Urinary bladder (tissue), 4 donors: ENCODE measurements at places on chromosomes 2 and 18.

GRCh38 chr2:133303150-133303549, 265.1 kb downstream of the NCKAP5 start:
- no peak for DNase-seq

DNA sequence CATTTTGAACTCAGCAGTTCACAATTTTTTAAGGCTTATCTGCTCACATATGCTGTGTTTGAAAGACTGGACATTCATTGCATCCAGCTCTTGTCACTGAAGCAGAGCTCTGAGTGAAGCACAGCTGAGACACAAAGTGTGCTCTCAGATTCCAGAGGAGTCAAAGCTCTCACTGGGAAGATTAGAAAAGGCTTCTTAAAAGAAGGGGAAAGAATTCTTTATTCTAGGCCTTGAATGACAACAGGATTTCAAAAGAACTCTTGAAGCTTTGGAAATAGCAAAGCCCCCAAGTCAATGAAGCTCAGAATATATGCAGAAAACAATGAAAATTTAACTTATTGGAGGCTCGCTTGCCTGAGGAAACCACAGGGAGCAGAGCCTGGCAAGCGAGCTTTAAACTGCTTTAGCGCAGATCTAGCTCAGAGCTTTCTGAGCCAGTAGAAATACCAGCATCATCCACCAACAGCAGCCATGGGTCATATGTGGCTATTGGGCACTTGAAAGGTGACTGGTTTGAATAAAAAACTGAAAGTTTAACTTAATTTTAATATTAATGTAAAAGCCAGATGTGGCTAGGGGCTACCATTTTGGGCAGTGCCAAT, 369.7 kb downstream of the OSR1 start:
- DNase-seq = no peak

- no peak for DNase-seq
Measured at GRCh38 chr2:98296440-98296839, 49.8 kb upstream of the CNGA3 start.

GRCh38 chr2:181752301-181752700, 72.0 kb upstream of the NEUROD1 start:
- DNase-seq = no peak

GRCh38 chr2:62529758-62530157, 23.8 kb upstream of the TMEM17 start:
- no peak for DNase-seq

DNA sequence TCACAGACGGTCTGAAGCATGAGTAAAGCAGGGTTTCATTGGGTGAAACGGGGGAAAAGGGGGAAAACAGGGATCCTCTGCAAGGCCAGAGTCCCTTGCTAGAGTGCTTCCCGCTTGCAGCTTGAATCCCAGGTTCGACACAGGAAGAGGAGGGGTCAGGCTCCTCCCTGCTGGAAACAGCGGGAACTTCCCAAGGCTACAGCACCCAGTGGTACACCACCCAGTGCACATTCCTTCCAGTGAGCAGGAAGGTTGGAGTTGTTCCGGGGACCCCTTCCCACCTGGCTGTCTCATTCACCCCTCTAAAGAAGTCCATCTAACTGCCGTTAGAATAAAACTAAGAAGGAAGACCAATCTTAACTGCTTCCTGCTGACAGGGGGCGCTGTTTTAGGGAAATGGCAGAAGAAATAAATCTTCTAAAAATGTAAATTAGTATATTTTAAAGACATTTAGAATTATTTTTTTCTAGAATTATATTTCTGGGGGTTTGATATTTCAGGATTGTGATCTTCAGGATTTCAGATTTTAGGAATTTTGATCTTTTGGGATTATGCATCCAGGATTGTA, 230.9 kb downstream of the RBM43 start:
- no peak for DNase-seq

GRCh38 chr2:146506851-146507250, 1338.0 kb upstream of the ACVR2A start:
- no peak for DNase-seq

DNA sequence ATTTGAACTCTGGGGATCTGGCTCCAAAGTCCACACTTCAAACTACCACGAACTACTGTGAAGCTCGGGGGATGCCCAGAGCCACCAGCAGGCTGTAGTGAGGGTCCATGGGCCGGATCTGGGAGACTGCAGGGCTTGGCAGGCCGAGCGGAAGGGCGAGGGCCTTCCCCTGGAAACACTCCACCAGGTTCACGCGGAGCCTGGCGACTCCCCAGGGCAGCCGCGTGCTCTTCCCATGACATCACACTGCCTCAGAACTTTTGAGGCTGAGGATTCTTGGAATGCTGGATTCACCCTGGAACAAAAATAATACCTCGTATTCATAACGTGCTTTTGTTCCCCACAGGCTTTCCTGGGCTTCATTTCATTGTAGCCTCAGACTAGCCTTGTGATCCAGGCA, 201.0 kb downstream of the SMAD7 start:
- DNase-seq = no peak

DNA sequence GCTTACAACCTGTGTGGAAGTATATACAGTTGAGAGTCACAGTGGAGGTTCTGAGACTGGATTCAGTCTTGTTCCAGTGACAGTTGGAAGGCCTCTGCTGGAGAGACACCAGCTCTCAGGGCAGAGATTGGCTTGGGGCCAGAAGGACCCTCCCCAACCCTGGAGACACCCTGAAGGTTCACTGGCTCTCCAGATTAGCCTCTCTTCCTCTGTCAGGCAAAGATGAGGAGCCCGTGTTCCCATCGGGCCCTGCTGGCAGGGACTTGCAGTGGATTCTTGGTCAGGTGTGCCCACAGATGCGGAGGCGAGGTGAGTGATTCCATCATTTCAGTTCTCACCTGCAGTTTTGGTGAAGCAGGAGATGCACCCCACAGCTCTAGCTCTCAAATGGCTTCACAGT, 78.6 kb downstream of the FAM210A start:
- DNase-seq = no peak

DNA sequence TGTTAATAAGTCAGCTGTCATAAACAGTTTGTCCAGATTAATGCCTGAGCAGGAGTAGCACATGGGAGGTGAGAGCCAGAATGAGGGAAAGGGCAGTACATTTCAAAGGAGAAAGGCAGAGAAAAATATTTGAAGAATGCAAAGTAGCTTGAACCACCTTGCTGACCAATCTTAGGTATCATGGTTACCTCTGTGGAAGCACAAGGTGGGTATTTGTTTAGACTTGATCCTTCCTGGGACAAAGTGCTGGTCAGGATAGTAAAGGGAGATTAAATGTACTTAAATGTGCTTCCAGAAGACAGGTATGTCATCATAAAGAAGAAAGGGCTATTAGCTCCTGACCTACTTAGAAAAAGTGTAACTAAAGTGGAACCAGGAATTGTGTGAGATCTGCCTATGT, 105.0 kb downstream of the LRRTM1 start:
- DNase-seq = no peak

DNA sequence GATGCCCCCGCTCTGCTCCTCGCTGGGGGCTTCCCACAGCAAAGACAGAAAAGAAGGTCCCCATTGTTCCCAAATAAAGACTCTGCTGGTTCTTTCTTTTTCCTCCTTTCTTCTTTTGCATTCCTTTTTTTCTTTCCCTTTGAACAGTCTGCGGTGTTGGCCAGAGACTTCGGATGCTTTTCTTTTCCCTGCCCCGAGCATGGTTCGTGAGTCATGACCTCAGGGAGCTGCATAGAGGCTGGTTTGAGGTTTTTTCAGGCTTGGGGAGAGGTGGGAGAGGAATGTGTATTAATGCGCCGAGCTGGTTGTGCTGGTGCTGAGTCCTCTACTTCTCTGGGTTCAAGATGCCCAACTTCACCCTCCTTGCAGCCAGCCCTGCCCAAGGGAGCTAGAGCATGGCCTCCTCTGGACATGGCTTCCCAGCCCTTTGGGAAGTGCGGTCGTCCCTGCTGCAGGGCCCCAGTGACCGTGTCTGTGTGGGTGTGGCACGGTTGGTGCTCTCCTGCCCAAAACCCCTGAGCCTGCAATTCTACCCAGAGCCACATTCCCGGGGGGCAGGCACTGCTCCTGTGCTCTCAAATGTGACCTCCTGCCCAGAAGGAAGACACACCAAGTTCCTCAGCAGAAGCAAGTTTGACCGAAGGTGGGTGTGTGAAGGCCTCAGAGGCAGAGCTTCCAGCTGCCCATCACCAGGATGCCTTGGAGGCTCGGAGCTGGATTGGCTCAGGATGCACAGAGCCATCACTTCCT, 9.0 kb upstream of the ARHGEF4 start:
- DNase-seq = no peak

DNA sequence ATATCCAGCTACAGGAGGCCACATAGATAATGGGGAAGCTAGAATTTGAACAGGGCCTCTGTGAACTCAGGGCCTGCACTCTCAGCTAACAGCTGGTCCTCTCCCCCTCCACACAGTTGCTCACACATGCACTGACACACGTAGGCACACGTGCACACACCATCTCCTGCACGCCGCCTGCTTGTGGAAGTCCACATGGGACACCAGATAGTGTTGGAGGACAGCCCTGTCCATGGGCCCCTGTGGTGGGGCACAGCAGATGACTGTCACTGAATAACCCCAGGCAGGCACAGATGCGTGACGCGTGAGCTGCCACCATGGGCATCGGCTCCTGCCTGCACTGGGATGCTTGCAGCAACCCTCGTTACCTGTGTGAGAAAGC, 52.9 kb downstream of the ADI1 start:
- no peak for DNase-seq

- DNase-seq = no peak
Measured at GRCh38 chr2:146950911-146951310, 893.9 kb upstream of the ACVR2A start.

GRCh38 chr2:142849820-142850219, 27.6 kb upstream of the KYNU start:
- no peak for DNase-seq

GRCh38 chr2:60312618-60313017, 240.8 kb downstream of the BCL11A start:
- DNase-seq = no peak

DNA sequence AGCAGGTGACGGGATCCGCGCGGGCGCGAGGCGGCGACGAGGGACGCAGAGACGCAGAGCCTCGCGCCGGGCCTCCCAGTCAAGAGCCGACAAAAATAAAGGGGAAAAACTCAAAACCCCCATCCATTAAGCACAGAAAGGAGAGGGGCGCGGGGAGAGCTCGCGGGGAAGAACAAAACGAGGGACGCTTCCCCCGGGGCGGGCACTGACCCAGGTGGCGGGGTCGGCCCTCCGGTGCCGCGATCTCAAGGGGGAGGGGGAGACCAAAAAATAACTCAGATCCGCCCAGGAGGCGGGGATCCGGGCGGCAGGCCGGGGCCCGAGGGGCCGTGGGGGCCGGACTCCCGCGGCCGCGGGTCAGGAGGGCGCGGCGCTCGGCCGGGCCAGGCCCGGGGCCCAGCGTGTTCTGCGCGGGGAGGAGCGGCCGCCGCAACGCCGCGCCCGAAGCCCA, 597 bp downstream of the RNF103 start:
- DNase-seq = no peak

GRCh38 chr2:221724631-221725203, 152.6 kb upstream of the EPHA4 start:
- DNase-seq = no peak

DNA sequence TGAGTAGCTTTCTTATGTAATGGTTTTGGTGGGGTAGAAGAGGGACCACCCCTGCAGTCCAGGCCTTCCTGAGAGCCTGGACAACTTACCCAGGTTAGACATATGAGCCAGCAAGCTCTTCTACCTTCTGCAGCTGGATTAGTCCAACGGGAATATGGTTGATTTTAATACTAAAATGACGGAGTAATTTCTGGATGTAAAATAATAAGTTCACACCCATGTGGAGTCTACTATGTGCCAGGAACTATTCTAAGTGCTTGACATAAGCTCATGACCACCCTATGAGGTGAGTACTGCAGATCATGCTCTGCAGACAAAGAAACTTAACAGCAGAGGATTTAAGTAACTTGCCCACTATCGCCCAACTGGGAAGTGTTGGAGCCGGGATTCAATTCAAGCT, 45.5 kb downstream of the DPP4 start:
- no peak for DNase-seq

DNA sequence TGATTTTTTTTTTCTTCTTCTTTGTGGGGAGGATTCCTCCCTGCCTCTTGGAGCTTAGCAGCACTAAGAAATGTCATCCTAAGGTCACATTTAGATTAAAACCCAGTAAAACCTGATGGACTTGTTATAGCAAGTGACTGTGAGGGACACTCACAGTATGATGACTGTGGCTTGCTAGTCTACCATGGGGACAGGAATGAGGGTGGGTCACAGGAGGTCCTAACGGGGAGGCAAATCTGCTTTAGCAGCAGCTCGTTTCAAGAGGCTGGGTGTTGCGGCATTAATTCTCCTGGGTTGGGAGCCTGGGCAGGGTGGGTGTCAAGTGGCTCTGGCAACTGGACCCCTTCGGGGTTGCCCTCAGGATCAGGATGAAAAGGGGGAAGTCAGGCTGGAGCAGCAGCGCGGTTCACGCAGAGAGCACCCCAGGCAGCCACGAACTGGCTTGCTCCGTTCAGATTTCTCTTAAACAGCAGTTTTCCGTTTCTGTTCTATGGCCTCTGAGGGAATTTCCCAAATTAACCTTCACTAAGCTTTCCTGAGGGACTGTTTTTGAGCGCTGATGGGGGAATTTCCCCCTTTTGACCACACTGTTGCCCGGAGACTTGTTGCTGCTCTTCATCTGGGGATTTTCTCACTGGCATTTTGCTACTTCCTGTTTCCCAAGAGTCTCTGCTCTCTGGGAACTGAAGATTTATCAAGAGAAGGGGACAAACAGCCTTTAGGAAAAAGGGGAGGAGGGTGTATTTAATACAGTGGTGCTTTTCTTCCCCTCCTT, 59.8 kb upstream of the PELI1 start:
- DNase-seq = peak; percentile 80

DNA sequence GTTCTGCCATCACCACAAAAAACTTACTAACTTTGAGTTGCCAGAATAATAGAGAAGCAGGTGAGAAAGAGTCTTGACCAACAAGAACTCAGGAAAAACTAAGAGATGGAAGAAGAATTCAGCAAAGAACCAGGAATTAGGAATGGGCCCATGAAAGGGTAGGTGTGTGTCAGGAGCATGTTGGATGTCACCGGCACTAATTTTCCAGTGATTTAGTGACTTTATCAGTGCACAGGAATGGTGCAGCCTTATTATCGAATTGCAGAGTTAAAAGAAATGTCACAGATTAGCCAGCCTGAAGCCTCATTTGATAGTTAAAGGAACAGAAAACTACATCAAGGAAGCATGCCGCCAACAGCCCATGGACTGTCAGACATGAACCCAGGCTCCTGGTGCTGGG, 9.0 kb upstream of the BOD1L2 start:
- no peak for DNase-seq

- no peak for DNase-seq
Measured at GRCh38 chr2:10097352-10098148, 17.3 kb upstream of the CYS1 start.

GRCh38 chr2:74690571-74690970, 36.5 kb downstream of the SEMA4F start:
- peak; percentile 13 for DNase-seq
